ENCODE measurements at places on chromosomes 7 and 10.

- peak; percentile 21 for DNase-seq
These were observed 17.2 kb downstream of the STAMBPL1 start for GRCh38 chr10:88896994-88897853.

DNA sequence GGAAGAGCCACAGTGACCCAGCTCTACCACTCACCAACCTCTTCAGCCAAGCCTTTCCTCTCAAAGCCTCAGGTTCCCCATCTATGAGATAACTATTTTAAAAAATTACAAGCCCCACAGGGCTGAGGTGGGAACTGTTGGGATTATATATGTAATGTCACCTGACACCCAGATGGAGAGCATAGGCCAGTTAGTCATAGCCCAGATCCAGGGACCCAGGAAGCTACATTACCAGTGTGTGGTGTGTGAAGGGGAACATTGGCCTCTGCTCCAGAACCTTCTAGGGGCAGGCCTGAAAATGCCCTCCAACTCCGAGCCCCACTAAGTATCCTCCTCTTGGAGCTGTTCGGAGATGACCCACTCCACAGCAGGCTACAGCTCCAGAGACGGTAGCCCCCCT lies 162.4 kb downstream of the NRF1 start:
- DNase-seq = no peak

DNA sequence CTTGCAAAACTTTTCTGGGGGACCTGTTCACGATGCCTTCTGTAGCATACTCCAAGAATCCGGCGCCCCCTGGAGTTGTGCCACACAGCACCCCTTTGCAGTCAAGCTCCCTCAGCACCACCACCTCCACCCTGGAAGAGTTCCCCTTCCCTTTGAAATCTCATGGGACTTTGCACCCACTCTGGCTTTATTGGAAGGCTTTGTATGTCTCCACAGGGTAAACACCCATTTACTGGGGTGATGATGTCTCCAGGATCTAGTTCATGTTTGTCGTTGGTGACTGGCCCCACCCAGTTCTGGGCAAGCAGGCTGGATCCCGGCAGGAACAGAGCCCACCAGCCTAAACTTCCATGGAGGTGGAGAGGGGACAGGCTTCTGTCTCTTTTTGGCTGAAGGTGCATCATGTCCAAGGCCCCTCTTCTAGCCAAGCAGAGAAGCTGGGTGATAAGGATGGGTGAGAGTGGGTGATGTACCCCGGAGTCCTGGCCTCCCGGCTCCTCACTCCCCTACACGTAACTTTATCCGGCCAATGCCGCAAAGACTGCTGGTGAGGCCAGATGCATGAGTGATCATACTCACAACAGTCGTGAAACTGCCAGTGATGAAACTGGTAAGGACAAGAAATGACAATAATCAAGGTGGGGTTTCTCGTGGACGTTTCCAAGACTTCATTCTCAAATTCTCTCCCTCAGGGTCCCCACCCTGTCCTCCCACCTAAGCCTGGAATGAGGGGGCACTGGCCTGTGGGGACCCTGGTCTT lies 695 bp upstream of the CLDN4 start:
- DNase-seq = no peak

- no peak for DNase-seq
These were observed 39.2 kb downstream of the WBP1L start for GRCh38 chr10:102782673-102783551.

- no peak for DNase-seq
These were observed 8.3 kb upstream of the DENND10 start for GRCh38 chr10:119095640-119096039.

GRCh38 chr7:32061346-32061745 lies 8.9 kb downstream of the PDE1C start:
- DNase-seq = no peak
